ENCODE measurements at places on chromosomes 2 and 18.
A peak's percentile ranks its signal among the peaks of the same experiment; 100 is the strongest.

DNA sequence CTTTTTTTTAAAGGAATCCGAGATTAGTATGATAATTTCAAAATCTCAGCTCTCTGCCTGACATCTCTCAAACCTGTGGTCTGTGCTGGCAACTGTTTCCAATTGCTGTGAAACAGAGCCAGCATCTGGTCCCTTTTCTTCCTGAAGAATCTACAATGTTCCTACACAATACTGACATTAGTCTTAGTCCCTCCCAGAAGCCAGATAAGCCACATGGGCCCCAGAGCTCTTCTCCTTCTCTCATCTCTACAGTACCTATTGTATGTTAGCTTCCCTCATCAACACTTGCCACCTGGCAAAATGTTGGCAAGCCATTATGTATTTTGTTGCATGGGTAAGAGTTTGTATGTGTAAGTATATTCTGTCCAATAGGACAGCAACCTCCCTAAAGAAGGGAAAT lies 62.9 kb upstream of the CDKL4 start:
- no peak for DNase-seq

DNA sequence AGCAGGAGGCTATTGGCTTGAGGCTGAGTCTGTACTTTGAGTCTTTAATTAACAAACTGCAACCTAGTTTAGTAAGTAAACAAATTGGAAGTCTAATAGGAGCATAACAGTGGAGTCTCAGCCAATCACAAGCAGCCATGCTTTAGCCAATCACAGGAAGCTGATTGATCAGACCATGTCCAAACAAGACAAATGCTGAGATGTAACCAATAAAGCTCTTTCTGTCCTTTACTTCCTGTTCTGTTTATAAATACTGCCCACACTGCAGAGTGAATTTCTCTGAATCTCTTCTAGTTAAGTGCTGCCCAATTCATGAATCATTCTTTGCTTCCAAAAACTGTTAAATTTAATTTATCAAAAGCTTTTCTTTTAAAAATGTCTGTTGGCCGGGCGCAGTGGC lies 146.6 kb upstream of the DLX2 start:
- DNase-seq: peak; percentile 64

DNA sequence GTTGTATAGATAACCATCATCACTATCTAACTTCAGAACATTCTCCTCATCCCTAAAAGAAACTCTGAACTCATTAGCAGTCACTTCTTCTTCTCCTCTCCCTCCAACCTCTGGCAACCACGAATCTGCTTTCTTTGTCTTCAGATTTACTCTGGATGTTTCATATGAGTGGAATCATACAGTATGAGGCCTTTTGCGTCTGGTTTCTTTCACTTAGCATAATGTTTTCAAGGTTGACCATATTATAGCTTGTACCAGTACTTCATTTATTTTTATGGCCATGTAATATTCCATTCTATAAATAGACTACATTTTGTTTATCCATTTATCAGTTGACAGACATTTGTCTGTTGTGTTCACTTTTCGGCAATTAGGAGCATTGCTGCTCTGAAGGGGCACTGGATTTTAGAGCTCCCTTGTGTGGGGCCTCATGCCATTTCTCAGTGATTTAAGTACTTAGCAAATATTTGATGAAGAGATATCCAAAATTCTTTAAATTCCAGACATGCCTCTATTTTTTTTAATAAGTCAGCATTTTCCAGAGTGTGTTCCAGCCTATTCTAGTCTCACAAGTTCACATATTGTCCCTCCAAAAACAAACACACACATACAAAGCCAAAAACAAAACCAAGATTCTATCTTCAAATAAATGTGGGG lies 22.5 kb upstream of the MAP3K20 start:
- no peak for DNase-seq

DNA sequence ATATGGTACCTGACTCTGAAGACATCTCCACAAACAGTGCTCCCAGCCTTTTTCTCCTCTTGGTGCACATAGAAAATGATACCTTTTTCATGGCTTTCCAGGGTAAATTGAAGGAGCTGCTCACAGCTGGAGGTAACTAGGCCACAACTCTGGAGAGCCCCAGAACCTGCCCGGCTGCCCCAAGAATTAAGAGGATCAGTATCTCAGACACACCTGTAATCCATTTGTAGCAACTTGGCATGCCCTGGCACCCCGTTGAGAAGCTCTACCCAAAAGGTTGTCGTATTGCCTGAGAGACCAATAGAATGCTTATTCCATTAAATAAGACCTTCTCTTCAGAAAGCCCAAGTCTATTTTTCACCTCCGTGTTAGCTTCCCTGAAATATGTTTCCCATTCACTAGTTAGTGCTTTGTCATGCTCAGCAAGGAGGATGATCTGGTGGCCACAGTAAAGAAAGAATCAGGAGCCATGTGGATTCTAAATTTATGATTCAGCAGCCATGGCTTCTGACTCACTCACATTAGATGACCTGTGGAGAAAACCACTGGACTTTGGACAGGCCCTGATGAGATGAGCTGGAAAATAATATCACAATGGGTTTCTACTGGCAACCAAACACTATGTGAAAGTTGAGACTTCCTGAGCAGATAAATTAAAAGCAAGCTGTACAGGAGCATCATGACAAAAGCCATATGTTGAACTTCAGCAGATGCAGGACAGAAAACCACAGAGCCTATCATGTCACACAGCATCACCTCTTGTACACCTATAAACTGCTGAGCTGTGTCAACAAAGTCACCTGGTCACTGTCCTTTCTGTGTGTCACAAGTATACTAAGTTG lies 253.3 kb upstream of the OSR1 start:
- DNase-seq: peak; percentile 99

GRCh38 chr2:191935247-191935646 lies 88.4 kb upstream of the CAVIN2 start:
- DNase-seq: no peak

DNA sequence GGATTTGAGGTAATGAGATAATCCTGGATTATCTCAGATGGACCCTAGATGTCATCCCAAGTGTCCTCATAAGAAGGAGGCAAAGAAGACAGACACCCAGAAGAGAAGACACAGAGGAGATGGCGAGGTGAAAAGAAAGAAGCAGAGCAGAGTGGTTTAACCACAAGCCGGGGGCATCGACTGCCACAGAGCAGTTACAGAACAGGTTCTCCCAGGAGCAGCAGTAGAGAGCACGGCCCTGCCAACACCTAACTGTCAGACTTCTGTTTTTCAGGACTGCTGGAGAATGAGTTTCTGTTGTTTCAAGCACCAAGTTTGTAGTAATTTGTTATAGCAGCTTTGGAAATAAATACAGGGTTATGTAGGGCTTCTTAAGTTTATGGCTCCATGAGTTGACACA lies 437.0 kb downstream of the THSD7B start:
- no peak for DNase-seq

DNA sequence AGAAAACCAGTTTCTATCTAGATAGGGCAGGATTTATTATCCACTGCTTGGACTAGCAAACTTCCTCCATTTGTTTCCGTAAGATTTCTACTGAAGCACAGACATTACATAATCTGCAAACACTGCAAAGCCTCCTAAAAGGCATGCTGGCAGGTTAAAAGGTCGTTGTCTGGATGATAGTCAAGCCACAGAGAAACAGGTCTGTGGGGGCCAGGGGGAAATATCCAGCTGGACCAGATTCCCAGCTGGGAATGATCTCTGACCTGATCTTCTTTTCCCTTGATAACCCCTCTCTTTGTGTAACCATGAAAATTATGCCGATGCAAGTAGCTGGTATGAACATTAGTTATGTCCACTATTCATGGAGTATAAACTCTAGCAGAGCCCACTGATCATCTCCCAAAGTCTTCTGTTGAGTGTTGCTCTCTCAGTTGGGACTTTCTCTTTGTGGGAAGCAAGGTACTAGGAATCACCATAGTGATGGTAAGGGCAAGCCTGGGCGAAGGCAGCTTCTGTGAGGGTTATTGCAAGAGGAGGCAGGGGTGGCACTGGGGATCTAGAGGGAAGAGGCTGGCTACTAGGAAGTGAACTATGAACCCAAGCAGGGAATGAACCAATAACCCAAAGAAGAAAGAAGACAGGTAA lies 61.3 kb downstream of the GDF7 start:
- DNase-seq: no peak

DNA sequence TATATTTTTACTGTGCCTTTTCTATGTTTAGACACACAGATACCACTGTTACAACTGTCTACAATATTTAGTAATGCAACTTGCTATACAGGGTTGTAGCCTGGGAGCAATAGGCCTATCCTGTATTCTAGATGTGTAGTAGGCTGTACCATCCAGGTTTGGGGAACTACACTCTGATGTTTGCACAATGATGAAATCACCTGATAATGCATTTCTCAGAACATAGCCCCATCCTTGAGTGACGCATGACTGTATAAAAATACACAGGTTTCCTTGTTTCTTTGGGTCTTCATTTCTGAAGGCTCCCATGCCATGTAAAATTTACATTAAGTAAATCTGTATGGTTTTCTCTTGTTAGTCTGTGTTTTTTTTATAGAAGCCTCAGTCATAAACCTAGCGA lies 270.9 kb upstream of the SKOR2 start:
- DNase-seq: no peak

- peak; percentile 74 for DNase-seq
Observed at GRCh38 chr2:11213090-11213638, 57.9 kb downstream of the SLC66A3 start.

- DNase-seq: no peak
Observed at GRCh38 chr2:209614690-209615369, 156.8 kb upstream of the UNC80 start.

- DNase-seq: no peak
Observed at GRCh38 chr2:137987011-137987410, 22.7 kb downstream of the HNMT start.

DNA sequence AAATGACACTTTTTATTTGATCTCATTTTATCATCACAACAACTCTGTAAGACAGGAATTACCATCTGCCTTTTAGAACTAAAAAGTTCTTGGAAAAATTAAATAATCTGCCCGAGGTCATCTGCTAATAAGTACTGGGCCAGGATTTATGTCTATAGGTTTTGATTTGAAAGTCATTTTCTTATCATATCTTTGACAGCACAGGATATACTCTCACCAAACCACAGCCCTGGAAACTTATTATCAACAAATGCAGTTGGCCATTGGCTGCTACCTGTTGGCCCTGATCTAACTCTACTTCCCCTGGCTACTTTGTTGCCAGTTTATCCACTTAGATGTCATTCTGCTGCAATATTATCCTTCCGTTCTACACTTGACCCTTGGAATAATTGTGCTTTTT lies 354.6 kb downstream of the RAD51AP2 start:
- DNase-seq: no peak

DNA sequence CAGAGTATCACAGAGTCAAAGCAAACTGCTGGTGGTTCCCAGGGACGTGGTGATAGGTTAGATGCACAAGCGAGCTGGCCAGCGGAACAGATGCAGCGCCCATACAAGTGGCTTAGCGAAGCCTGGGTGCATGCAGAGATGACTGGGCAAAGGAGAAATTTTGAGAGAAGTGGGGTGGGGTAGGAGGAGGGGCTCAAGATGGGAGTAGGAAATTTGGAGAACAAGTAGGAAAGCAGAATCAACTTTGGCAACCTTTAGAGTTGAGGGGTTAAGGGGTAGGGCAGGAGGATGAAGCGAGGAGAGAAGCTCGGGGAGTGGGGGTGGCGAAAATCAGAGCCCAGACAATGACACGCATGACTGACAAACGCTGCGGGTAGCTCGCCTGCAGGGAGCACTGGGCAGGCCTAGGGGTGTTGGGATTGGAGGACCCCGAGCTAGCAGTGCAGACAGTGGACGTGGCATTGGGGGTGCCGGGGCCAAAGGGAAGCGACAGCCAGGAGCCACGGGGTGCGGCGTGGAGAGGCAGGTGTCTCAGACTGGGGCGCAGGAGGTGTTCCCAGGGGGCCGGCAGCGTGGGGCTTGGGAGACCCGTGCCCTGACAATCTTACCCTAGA lies 431 bp downstream of the FAM98A start:
- peak; percentile 34 for DNase-seq

GRCh38 chr18:1663879-1664705 lies 759.4 kb downstream of the ADCYAP1 start:
- no peak for DNase-seq

DNA sequence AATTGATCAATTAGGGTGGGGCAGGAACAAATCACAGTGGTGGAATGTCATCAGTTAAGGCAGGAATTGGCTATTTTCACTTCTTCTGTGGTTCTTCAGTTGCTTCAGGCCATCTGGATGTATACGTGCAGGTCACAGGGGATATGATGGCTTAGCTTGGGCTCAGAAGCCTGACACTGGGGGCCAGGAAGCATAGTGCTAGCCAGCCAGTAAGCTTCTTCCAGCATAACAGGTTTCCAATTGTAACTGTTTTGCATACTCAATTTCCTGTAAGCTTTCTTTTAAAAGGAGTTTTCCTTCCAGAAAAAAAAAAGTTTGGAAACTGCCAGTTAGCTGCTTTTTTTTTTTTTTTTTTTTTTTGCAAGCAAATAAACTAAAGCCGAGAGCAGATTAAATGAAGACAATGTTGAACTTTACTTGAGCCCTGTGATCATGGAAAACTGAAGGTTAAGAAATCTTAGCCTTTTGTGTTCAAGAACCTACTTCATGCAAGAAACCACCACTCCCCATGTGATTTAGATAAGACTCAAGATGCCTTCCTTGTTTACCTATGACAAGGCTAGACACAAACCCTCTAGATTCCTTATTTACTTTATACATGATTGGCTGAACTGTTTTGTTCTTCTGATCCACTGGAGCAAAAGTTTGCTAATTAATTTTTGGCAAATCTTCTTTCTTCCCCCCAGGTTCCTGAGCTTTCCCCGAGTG lies 126.9 kb upstream of the LINC00305 start:
- DNase-seq: no peak

GRCh38 chr2:127107622-127107999 lies 657 bp upstream of the BIN1 start:
- DNase-seq: peak; percentile 6

GRCh38 chr2:28600181-28600580 lies 104.3 kb downstream of the PLB1 start:
- DNase-seq: no peak

GRCh38 chr18:48942554-48943261 lies 8.1 kb downstream of the SMAD7 start:
- peak; percentile 98 for DNase-seq

DNA sequence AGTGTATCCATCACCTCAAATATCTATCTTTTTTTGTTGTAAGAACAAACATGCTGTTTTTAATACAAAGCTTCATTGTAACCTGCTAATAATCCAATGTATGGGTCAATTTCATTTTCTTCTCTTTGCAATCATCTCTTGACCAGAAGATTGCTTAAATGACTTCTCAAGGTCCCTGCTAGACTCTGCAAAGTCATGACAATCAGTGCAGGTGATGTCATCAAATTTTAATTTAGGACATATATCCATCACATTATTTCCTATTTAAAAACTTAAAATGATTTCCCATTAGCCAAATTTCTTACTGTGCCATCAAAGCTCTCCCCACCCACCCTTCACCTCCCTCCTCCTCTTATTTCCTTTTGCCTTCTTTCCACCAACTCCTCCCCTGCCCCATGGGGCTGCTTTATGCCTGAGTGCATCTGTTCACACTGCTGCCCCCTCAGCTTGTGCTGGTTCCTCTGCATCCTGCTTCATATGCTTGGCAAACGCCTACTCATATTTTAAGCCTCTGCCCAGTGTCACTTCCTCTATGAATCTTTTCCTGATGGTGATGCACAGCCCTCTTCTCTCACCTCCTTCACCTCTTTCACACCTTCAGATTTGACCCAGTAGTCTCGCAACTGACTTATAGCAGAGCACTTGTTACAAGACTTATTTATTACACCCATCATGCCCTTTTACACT lies 20.3 kb downstream of the PLEK start:
- DNase-seq: no peak

- DNase-seq: peak; percentile 45
Observed at GRCh38 chr18:11119959-11120587, 29.3 kb downstream of the PIEZO2 start.
